H7 (cell line): ENCODE measurements at places on chromosomes 11 and 22. TPM values are rescaled to one million over a fixed set of nuclear protein-coding genes. Genes with fewer than 3 reads are reported as not detected.
A peak's percentile ranks its signal among the peaks of the same experiment; 100 is the strongest.

Gene DLG2
- 1.8 and 3.3 TPM in 2 replicates for total RNA-seq

Gene POU2AF3
- total RNA-seq, result 0.87 and 1.0 TPM in 2 replicates

Gene C11orf91
- total RNA-seq, result not detected in 2 replicates

Gene YPEL4
- not detected in 2 replicates for total RNA-seq

Gene SOX10
- 3.5 and 3.7 TPM in 2 replicates for total RNA-seq

Gene FIBIN
- total RNA-seq, result 0.07 TPM in 2 replicates

Gene FXYD2
- 0.07 and 0.66 TPM in 2 replicates for total RNA-seq

DNA sequence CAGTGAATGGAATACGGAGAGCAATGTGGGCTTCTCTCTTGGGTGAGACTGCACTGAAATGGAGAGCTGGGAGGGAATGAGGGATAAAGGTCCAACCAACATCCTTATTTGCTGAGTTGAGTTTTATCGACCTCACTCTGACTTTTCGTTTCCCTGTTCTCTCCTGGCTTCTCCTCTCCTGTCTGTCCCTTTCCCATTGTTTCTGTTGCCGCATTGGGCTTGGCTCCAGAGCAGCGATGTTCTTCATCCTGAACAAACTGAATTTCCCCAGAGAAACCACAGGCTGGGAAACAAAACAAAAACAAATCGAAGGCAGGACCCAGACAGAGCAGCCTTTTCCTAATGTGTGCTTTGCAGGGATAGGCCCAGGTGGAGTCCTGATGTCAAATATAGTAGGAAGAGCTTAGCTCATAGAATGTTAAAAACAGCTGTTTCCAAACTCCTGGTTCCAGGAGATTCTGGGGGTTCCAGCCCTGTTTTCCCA is 30.0 kb downstream of the MOV10L1 start:
- DNase-seq, result peak; percentile 10

DNA sequence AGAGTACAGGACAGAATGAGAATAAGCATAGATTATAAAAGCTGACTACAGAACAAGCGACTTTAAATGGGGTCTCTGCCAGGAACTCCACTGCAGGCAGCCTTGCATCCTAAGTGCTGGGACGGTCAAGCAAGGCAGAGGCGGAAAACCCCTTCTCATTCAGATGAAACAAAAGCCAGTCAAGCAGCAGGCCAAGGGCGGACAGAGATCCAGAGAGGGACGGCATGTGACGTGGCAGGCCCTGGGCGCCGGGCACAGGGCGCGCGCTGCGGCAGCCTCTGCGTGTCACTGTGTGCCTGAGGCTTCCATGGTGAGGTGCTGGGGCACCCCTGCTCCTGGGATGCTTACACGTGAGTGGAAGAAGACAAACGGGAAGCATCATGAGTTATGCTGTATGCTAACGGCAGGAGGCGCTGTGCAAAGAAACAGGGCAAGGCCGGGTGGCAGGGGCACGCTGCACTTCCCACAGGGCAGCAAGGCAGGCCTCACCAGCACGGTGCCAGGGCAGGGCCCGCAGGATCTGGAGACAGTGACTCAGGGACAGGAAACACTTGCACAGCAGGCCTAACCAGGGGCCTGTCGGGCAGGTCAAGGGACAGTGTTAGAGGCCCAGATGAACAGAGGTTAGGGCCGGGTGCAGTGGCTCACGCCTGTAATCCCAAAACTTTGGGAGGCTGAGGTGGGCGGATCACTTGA is 6.2 kb downstream of the TOLLIP start:
- DNase-seq, result peak; percentile 91

- no peak for DNase-seq
These were observed 45.3 kb upstream of the GALNT18 start for GRCh38 chr11:11667056-11667455.

DNA sequence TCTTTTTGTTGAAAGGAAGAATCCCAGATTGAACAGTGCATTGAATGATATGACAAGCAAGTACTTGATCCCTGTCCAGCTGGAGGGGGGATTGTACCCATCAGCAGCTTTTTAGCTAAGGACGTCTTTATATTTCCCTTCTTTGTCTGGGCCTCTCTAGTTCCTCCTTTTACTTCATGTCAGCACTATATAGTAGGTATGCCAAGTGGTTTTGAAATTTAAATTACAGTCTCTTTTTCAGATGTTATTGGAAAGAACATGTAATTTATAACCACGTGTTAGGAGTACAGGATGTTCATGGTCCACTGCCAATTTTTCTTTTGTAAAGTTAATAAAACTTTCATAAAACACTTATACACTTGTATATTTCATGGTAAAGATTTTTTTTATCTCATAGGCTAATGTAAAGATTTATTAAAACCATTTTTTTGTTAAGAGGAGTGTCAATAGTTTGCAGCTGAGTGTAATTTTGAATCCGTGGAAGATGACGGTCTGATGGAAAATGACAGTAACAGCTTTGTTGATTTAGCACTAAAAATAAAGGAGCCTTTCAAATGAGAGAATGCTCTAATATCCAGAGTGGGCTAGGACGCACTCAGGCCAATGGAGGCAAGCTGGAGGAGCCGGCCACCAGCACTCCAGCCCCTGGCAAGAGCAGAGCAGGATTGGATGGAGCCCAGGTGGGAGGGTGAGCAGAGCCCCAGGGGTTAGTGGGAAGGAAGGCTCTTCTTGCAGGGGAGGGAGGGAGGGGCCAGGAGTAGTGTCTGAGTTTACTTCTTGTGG is 488.3 kb downstream of the INSC start:
- DNase-seq, result no peak

DNA sequence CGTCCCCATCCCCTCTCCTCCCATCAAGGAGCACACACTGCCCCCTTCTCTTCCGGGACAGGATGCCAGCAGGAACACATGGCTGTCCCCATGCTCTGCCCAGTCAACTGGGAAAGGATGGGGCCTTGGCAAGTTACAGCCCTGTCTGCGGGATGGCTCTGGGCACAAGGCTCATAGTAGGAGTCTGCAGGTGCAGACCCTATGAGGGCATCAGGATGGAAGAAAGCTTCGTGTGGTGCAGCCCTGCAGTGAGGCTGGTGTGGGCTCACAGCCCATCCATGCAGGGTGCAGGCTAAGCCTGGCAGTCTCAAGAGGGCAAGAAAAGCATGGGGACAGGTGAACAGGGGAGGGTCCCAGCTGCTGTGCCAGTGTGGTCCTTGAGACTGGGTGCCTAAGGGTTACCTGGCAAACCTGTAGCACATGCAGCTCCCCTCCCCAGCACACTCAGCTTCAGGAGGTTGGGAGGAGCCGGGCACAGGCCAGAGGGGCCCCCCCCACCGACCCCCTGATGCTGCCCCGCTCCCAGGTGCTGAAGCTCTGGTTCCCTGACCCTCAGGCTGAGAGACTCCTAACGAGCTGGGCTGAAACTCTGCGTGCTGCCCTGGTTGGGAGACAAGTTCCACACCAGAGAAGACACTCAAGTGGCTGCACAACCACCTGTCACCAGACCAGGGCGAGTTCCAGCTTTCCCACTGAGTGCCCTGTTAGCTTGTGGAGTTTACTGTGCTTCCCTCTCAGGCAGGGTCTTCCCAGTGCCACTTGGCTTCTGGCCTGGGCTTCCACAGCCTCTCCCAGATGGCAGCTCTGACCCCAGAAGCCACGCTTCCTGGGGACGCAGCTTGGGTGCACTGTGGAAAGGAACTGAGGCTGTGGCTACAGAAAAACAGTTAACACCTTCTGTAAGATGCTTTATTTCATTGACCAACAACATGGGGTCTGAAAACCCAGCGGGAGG is 3.3 kb upstream of the SCARF2 start:
- DNase-seq, result peak; percentile 55

DNA sequence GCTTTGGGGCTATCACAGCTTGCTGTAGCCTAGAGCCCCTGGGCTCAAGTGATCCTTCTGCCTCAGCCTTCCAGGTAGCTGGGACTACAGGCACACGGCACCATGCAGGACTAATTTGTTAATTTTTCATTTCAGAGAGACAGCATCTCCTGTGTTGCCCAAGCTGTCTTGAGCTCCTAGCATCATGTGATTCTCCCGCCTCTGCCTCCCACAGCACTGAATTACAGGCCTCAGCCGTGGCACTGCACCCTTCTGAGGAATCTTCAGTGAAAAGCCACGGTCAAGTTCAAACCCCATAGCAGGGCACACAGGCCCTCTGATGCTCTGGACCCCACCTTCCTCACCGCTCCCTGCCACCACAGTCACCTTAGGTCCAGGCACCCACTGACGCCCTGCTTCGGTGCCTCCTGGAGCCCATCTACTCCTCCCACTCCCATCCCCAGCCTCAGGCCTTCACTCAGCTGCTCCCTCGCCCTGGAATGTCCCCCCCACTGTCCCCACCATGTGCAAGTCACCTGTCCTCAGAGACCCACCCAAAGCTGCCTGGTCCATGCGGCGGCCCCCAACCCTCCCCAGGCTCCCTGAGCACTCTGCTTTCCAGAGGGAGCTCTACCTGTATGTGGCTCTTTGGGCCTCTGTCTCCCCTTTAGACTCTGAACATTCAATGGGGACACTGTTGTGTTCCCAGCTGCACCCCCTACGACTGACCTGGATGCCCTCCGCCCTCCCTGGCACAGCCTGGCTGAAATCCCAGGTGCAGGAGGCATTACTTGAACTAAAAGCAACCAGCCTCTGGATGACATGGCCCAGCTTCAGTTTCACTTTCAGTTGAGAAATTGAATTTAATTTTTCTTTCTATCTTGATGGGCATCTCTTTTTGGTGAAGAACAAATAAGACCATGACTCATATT is 1.6 kb downstream of the APOL2 start:
- DNase-seq, result no peak

DNA sequence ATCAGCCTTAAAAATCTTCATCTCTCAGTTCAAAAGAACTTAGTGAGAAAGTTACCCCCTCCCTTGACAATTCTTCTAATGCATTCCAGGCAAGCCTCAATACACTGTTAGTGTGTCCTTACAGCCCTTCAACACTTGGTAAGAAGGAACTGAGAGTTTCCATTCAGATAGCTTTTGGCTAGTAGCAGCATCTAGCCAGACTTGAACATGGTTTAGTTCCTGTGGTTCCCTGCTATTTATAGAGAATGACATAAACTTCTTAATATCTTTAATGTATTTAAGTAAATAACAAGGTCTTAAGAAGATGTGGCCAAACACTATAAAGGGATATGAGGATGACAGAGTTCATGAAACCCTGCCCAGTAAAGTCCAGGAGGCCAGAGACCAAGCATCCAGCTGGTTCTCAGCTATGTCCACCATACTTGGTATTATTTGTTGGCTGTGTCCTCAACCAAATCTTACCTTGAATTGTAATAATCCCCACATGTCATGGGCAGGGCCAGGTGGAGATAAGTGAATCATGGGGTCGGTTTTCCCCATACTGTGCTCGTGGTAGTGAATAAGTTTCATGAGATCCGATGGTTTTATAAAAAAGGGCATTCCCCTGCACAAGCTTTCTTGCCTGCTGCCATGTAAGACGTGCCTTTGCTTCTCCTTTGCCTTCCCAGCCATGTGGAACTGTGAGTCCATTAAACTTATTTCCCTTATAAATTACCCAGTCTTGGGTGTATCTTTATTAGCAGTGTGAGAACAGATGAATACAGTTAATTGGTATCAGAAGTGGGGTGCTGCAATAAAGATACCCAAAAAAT is 132.4 kb downstream of the LARGE1 start:
- no peak for DNase-seq

DNA sequence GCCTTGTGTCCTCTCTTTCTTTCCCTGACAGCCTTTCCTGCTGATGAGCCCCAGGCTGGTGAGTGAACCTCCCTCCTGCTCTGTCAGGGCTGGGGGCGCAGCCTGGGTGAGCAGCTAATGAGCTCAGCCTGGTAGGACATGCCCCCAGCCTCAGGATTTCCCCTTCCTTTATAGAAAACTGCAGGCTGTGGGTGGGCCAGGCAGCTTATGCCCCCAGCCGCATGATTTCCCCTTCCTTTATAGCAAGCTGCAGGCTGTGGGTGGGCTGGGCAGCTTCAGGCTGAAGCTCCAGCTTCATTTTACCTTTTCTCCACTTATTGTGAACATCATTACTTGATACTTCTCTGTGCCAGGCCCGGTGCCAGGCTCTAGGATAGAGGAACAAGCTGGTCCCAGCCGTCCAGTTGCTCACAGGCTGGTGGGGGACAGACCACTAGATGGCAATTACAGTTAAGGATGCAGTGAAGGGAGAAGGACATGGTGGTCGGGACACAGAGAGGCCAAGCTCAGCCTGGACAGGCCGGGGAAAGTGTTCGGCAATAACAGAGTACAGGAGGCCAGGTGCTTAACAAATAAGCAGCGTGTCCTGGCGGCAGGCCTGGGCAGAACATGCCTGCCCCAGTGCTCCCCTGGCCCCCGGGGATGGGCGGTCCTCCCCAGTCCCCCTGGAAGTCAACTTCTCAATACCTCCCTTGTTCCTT is 5.3 kb downstream of the LGALS12 start:
- DNase-seq, result peak; percentile 37
